ENCODE measurements at places on chromosomes 2 and 18.
A peak's percentile ranks its signal among the peaks of the same experiment; 100 is the strongest.

GRCh38 chr2:33796511-33796910 is 197.4 kb upstream of the FAM98A start:
- no peak for DNase-seq

DNA sequence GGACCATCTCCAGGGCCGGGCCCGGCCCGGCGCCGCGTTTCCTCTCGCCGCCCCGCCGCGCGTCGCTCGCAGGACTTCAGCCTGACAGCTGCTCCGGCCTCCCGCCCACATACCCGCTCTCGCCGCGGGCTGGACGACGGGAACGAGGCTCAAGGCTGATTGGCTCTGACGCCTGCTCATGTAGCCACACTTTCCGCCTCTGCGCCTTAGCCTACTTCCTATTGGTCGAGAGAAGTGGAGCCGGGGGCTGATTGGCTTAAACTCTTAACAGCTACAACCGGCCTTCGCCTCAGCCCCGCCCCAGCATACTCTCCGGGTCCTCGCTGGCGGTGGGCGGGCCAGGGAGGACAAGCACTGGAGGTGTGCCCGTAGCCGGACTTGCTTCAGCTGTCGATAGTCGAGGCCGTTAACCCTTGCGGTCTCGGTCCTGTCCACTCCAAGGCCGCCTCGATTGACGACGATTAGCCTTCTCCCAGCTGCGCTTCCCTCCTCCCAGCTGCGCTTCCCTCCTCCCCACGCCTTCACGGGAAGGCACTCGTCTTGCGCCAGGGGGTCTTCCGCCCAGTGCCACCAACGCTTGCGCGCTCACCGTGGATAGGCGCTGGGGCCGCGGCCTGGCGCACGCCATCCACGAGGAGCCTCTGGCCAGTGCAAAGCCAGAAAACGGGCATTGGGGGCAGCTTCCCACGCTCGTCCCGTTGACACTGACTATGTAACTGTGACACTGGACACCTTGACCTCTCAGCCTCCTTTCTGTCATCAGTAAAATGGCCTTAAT is at the start of gene PRADC1:
TSS of gene PRADC1 (minus strand) at position 86 of the 778 bp plus-strand sequence. CDS start at position 7, 79 bp downstream.
- DNase-seq, result peak; percentile 100

DNA sequence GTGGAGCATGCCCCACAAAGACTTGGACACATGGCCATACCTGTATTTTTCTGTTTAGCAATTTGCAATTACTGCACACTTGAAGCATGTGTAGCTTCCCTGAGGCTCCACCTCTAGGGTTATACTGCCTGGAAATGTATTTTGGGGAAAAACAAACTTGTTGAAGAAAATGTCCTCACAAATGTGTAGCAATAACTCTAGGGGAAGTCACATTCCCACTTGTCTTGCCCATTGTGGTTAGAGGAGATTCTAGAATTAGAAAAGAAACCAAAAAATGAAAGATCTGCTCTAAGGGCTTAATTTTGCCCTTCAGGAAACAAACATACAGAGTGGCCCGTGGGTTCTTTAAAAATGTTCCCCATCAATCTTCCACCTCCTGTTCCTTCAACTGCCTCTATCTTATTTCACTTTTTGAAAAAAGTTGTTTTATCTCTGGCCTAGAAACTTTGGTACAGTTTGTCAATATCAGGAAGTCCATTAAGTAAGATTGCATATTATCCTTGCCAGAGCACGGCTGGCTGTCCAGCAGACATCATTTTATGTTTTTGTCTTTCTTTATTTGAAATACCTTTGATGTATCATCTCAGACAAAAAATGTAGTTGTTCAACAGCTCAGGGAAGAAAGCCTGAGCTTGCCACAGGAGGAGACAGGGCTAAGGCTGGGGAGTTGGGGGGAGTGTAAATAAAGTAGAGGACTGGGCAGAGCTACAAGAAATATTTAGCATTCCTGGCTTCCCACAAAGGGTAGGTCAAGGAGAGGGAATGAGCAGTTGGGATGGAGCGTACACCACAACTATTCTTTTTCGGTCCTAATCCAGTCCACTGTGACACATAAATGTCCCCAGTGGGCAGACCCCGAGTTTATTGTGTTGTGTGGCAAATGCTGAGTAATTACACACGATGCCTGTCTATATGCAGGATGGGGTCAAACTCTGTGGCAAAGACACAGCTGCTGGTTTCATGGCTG is 96.8 kb upstream of the CDC42EP3 start:
- peak; percentile 14 for DNase-seq

- no peak for DNase-seq
Measured at GRCh38 chr2:199206536-199206935, 251.2 kb downstream of the SATB2 start.

All from hematopoietic multipotent progenitor cell treated with erythropoietin and hydrocortisone succinate and interleukin-3 and kit ligand, for 4 days (in vitro differentiated cells).